HCT116 (cell line): ENCODE measurements at places on chromosomes 12 and 14. TPM values are rescaled to one million over a fixed set of nuclear protein-coding genes. Genes with fewer than 3 reads are reported as not detected.

The OR10A7 gene
- total RNA-seq: not detected

The PLXNC1 gene
- total RNA-seq: 0.25 TPM

The ACOT6 gene
- not detected for total RNA-seq

The RNU4-1 gene
- total RNA-seq: 2,323 TPM

The GPR84 gene
- not detected for total RNA-seq

The KSR2 gene
- total RNA-seq: 10.1 TPM

The ARG2 gene
- total RNA-seq: 7.0 TPM

The HNF1A gene
- not detected for total RNA-seq

The ACSM4 gene
- total RNA-seq: not detected

The NFE2 gene
- total RNA-seq: 1.3 TPM

The STAC3 gene
- total RNA-seq: 2.5 TPM

The AQP2 gene
- not detected for total RNA-seq

The TAS2R10 gene
- 0.81 TPM for total RNA-seq

The SERPINA5 gene
- 3.0 TPM for total RNA-seq

The SIX1 gene
- 2.5 TPM for total RNA-seq

The LTBP2 gene
- 1.5 TPM for total RNA-seq

The ULK1 gene
- 34.2 TPM for total RNA-seq
